ENCODE measurements at places on chromosomes 7 and 10. TPM values are rescaled to one million over a fixed set of nuclear protein-coding genes. Genes with fewer than 3 reads are reported as not detected.

The PNLIPRP3 gene
- not detected for total RNA-seq

The UNCX gene
- not detected for total RNA-seq

The ANK3 gene
- total RNA-seq = 0.87 TPM

The OPALIN gene
- not detected for total RNA-seq

The TFEC gene
- total RNA-seq = not detected

The SFRP5 gene
- 1.5 TPM for total RNA-seq

The MICU1 gene
- total RNA-seq = 58.6 TPM

The SND1 gene
- total RNA-seq = 104 TPM

The PON1 gene
- total RNA-seq = 1.0 TPM

The ZNF33B gene
- 8.9 TPM for total RNA-seq

The CPA2 gene
- total RNA-seq = not detected

The CTAGE4 gene
- total RNA-seq = not detected

The HOXA2 gene
- total RNA-seq = 1.1 TPM

The HOXA5 gene
- 3.2 TPM for total RNA-seq

The ITPRID1 gene
- not detected for total RNA-seq

The ZEB1 gene
- total RNA-seq = 6.3 TPM

The SLC26A3 gene
- not detected for total RNA-seq

The ADRA2A gene
- not detected for total RNA-seq

The TMEM229A gene
- not detected for total RNA-seq

The SHH gene
- total RNA-seq = 2.2 TPM

The CARD11 gene
- total RNA-seq = 1.3 TPM

The PTF1A gene
- total RNA-seq = not detected

The CDH23 gene
- total RNA-seq = 3.9 TPM

The TLX1 gene
- not detected for total RNA-seq

The DNAH11 gene
- 0.21 TPM for total RNA-seq

The HKDC1 gene
- 12.9 TPM for total RNA-seq

The GJD4 gene
- total RNA-seq = not detected

The KIAA1217 gene
- total RNA-seq = 1.9 TPM

The ASZ1 gene
- total RNA-seq = not detected
